ENCODE measurements at places on chromosomes 4 and X.

DNA sequence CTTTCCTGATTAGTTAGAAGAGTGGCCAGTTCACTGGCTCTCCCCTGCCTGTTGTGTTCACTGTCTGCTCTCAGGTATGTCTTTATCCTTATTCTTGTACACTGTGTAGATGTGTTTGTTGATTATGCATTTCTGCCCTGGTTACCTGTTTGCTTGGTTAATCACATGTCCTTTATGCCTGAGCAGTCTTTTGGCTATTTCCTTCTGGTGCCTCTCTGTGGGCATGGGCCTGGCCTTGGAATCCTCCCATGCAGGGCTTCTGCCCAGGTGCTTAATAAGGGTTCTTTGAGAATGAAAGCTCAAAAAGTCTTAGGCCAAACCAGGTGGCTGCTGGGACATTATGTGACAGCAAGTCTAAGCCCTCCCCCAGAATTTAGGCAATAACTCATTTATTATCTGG lies 26.5 kb downstream of the OTUD6A start:
- no peak for DNase-seq

DNA sequence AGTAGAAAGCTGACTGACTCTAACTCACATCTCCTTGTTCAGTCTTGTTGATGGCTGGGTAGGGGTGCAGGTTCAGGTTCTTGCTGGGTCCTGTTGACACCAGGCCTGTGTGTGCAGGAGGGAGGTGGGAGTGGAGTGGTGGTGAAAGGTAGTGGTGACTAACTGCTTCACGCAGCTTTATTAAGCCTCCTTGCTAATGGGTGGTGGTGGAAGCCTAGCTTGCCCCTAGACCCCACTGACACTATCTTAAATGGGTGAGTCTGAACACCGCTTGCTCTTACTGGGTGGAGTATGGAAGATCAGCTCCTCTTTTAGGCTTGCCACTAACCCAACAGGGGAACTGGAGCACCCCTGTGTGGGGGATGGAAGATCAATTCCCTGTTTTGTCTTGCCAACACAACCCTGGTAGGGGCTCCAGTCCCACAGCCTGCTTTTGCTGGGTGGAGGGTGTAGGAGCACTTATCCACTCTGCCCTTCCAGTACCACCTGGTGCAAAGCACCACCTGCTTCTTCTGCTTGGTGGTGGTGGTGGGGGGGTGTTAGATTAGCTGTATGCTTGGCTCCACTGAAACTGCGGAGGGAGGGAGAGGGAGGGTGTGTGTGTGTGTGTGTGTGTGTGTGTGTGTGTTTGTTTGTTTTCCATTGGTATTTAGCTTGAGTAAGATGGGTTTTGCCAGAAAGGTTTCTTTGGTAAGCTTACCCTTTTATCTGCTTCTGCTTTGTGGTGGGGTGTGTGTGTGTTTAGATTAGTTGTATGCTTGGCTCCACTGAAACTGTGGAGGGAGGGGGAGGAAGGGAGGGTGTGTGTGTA lies 25.6 kb downstream of the KDM6A start:
- no peak for DNase-seq

- DNase-seq, result no peak
Measured at GRCh38 chr4:100707786-100708185, 190.0 kb upstream of the EMCN start.

GRCh38 chr4:5337731-5338130 lies 286.5 kb downstream of the STK32B start:
- DNase-seq, result no peak

DNA sequence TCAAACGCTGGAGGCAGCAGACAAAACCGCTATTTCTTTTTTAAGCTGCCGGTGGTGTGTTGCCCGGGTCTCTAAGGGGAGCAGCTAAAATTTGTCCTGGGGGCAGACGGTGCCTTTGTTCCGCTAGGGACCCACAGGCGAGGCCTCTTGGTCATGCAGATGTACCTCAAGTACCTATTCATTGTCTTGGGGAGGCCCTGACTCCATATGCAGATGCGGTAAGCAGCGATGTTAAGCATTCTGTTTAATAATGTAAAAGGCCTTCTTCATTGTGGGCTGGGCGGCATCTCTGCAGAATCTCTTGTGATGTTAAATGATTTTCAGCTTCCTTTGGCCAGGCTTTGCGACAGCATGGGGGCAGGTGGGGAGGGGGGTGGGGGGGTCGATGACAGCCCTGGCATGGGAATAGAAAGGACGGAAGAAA lies 98.9 kb upstream of the PJA1 start:
- DNase-seq, result no peak

GRCh38 chrX:17833954-17834353 lies 27.1 kb downstream of the RAI2 start:
- no peak for DNase-seq

Data from thoracic aorta (tissue), 2 donors.